ENCODE measurements at places on chromosomes 1 and 21. TPM values are rescaled to one million over a fixed set of nuclear protein-coding genes. Genes with fewer than 3 reads are reported as not detected.

Gene GCSAML
- total RNA-seq = not detected

DNA sequence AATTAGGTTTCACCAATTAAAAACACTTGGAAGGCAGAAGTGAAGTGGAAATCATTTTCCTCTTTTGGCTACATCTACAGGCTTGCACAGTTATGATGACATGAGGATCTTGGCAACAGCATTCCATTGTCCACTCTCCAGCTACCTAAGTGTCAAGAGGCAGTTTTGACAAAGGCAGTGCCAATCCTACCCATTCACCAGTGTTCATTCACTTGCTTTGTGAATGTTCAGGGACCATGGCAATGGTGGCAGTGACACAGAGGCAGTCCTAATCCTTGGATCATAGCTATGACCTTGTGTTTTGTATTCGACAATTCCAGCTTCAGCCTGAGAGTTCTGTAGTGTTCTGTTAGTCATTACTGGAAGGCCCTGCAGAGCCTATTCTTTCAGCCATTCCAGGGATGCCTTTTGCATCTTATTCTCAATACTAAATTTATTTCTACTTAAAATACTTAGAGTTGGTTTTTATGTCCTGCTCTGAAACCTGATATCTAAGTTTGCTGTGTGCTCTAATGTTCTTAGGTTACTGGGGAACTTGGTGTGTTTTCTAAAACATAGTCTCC lies 36.7 kb downstream of the CRB1 start:
- H3K36me3 ChIP-seq = no peaks in the 10 kb centered on the region
- H3K4me3 ChIP-seq = no peak overlapping the region
- H3K27ac ChIP-seq = no peak overlapping the region
- H3K27me3 ChIP-seq = peaks cover 3% of the 10 kb centered on the region
- no peaks in the 10 kb centered on the region for H3K4me1 ChIP-seq

DNA sequence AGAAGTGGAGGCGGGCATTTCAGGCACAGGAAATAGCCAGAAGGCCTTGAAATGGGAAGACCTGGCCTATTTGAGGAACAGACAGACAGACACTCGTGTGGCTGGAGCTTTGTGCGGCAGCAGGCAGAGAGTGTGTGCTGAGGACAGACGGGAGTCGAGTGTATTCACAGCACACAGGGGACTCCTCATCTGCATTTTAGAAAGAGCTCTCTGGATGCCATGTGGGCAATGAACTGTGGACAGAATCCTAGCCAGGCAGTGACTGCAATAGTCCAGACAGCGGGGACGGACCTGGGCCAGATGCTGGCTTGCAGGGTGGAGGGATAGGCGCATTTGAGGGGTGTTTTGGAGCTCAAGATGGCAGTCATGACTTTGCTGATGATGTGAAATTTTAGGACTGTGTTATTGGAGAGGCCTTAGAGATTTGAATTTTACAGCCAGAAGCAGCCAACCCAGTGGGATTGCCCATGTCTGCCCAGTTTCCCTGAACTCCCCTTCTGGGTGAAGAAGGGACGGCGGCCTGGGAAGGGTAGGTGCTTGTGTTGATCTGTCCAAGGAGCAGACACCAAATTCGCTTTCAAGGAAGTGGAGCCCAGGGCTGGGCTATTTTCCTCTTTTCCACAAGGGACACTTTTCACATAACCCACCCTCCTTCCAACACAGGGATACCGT lies 43.7 kb downstream of the CHAF1B start:
- no peak overlapping the region for H3K4me3 ChIP-seq
- no peaks in the 10 kb centered on the region for H3K36me3 ChIP-seq
- H3K27me3 ChIP-seq = no peaks in the 10 kb centered on the region
- H3K27ac ChIP-seq = no peak overlapping the region

DNA sequence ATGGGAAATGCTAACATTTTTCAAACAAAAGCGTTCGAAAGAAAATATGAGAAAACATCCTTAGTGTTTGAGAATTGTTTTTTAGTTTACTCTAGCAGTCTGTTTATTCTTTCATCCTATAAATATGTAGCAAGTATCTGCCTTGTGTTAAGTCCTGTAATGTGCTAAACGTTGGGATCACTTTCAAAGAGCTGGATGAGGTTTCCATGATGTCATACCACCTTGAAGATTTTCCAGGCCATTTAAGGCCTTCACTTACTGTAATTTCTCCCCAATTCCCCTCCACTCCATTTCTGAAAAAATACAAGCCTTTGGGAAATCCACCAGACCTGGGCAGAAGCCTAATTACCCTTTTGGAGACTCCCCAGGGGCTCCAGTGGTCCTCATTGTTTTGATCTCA lies 24.2 kb upstream of the CTBS start:
- H3K27me3 ChIP-seq = peaks cover 3% of the 10 kb centered on the region
- H3K4me3 ChIP-seq = no peak overlapping the region
- H3K4me1 ChIP-seq = peaks cover 24% of the 10 kb centered on the region
- no peak overlapping the region for H3K27ac ChIP-seq
- DNase-seq = no peak

DNA sequence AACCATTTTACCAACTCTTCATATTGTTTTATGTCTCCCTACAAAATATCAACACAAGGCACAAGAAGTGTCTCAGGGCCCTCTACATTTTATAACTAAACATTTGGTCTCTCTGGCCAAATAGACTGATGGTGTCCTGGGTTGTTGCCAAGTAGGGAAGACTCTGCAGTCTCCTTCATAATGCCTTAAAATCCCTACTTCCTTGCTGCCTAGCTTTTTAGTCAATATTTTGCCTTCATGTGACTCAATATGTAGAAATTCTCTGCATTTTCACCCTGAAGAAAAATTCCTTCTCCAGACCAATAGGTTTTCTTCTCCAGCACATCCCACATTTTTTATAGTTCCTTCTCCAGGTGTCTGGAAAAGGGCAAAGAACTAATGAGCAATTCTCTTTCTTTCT lies 72.6 kb upstream of the IPO9 start:
- no peak overlapping the region for H3K27ac ChIP-seq
- H3K4me3 ChIP-seq = no peak overlapping the region
- peaks cover 26% of the 10 kb centered on the region for H3K27me3 ChIP-seq
- peaks cover 7% of the 10 kb centered on the region for H3K4me1 ChIP-seq
- no peaks in the 10 kb centered on the region for H3K36me3 ChIP-seq

All from activated CD4-positive, alpha-beta memory T cell treated with anti-CD3 and anti-CD28 coated beads, Interleukin-2, amount 10 ng/mL, durations not matched to agents 7 days and 5 days (primary cell).